ENCODE measurements at places on chromosomes 16 and 17. TPM values are rescaled to one million over a fixed set of nuclear protein-coding genes. Genes with fewer than 3 reads are reported as not detected.

DNA sequence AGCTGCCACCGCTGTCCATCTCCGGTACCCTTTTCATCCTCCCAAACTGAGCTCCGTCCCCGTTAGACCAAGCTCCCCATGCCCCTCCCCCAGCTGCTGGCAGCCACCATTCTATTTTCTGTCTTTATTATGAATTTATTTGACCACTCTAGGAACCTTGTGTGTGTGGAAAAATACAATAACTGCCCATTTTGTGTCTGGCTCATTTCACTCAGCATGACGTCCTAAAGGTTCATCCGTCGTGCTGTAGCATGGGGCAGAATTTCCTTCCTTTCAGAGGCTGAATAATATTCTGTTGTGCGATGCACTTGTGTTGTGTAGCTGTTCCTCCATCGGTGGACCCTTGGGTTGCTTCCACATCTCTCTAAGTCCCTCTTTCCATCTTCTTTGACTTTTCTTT is 263.1 kb downstream of the SEC14L1 start:
- DNase-seq, result no peak

TP53TG3 gene
- total RNA-seq, result not detected

GRCh38 chr16:67150833-67151396 is at the start of gene B3GNT9:
TSS of gene B3GNT9 (minus strand) at chr16:67150998. CDS start at chr16:67150485, 513 bp downstream.
- peak; percentile 86 for DNase-seq

DNA sequence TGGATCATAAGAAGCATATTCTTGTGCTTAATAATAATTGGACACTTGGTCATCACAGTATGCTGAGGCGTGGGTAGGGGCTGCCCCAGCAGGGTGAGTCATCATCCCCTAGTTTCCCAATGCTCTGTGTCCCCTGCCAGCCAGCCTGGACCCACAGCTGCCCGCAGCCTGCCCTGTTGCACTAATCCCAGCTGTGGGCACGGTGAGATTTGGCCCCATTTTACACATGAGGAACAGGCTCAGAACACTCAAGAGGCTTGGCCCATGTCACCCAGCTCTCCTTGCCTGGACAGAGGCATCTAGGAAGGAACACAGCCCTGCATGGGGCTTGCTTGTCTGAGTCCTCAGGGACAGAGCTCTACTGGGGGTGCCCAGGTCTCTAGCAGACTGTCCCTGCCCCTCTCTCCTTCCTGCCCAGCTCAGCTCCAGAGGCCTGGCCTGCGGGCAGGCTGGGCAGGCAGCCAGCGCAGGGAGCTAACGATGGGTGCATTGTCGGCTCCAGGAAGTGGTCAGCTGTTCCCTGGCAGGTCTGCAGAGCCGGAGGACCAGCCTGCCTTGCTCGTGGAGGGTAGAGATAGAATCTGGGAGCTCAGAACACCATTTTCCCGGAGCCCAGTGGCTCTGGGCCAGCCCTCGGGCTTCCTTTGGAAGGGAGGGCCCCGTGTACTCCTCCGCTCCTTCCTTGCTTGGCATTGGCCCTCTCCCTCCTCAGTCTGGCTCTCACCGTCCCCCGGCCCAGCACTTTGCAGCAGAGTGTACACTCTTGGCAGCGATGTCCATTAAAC is 189.4 kb downstream of the RAB11FIP4 start:
- no peak for DNase-seq

GRCh38 chr16:28062847-28063521 is 530 bp downstream of the GSG1L start:
- DNase-seq, result peak; percentile 63

- DNase-seq, result no peak
Observed at GRCh38 chr16:82133798-82134197, 36.2 kb downstream of the MPHOSPH6 start.

GRCh38 chr17:82041144-82041814 is 3.8 kb upstream of the DCXR start:
- no peak for DNase-seq

TEX14 gene
- total RNA-seq, result 0.09 TPM

DNA sequence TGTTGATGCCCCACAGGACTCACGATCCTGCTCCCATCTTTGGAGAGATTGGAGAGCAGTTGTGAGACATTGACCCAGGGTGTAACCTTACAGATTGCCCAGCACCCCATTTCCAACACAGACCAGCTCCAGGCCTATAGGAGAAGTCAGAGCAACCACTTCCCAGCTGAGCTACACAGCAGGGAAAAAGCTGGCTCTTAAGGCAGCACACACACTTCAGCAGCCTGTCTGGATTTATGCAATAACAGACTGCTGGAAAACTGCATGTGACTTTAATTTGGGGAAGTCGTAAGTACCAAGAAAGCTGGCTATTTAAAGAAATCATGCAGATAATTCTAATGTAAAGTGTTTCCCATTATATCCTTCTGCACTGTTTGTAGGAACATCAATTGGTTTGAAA is 30.8 kb downstream of the NOG start:
- DNase-seq, result no peak

KRT23 gene
- total RNA-seq, result 0.60 TPM

GRCh38 chr17:82327757-82328140 is 5.8 kb downstream of the SECTM1 start:
- DNase-seq, result no peak

NPIPB13 gene
- 4.0 TPM for total RNA-seq

MT3 gene
- not detected for total RNA-seq

DNA sequence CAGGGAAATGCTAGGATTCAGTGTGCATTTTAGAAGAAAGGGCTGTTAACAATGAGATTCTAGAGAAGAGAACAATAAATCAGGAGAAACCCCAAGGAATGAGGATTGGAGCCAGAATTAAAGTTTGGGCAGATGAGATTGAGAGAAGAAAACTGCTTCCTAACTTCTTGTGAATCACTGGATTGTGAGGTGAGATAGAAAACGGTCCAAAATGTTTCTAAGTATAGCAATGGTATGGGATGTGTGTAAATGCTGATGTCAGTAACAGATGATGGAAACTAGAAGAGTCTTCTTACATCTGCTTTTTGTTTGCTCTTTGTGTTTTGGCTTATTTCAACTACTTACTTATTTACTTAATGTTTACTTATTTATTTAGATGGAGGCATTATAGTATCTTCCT is 123.0 kb downstream of the KCNJ2 start:
- DNase-seq, result no peak

DNA sequence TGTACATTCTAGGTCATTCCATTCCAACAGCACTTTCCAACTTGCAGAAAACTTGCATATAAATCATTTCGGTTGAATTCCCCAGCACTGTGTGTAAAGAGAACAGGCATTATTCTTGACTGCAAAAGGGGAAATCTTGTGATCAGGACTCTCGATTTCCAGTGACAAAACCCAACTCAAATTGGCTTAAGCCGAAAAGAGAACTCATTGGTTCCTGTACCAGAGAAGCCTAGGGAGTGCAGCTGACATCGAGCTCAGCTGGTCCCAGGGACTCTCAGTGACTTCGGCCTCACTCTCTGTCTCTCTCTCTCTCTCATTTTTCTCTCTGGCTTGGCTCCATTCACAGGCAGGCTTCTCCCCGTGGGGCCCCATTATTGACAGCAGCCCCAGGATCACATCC is 30.7 kb downstream of the CD300LF start:
- DNase-seq, result no peak

DNA sequence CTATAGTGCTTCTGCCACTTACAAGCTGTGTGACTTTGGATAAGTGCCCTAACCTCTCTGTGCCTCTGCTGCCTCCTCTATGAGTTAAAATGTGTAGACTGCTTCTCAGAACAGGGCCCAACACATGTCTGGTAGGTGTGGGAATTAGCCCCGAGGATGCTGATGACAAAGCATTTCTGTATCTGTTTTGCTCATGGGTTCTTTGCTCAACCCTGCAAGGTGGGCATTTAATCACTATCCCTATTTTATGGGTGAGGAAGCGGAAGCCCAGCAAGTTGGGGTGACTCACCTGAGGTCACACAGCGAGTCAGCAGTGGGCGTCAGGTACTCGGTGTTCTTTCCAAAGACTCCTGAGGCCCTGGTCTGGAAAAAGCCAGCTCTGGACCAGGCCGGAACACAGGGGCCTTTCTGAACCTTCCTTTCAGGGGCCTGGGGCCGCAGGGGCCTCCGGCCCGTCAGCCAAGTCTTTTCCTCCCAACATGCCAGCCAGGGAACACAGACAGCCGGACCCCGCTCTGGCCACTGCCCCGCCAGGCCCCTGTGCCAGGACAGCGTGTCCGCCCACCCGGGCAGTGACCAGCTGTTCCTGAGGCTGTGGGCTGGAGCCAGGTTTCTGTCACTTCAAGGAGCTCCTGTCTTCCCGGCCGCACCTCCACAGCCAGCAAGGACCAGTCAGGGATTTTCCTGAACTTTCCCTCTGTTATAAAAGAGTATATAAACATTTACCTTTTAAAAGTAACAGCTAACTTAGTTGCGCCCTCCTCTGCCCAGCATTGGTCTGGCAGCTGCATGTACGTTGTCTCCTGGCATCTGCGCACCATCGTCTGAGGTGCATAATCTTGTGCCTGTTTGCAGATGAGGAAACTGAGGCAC is 62.5 kb downstream of the SREBF1 start:
- no peak for DNase-seq

DNA sequence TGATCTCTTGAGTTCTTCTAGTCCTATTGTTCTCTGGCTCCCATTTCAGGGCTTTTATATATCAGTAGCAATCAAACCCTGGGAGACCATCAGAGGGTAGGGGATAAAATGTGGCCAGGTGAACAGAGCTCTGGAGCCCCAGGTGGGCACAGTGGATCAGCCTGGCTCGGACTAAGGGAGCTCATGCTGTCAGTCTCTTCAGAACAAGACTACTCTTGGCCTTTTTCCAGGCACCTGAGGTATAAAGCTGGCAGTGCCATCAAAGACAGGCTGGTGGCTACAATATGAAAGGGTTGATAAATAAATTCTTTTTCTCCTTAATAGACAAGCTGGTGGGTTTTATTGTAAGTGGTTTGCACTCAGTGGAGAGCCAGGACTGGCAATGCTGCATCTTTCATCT is 160.0 kb upstream of the CCL2 start:
- no peak for DNase-seq

DNA sequence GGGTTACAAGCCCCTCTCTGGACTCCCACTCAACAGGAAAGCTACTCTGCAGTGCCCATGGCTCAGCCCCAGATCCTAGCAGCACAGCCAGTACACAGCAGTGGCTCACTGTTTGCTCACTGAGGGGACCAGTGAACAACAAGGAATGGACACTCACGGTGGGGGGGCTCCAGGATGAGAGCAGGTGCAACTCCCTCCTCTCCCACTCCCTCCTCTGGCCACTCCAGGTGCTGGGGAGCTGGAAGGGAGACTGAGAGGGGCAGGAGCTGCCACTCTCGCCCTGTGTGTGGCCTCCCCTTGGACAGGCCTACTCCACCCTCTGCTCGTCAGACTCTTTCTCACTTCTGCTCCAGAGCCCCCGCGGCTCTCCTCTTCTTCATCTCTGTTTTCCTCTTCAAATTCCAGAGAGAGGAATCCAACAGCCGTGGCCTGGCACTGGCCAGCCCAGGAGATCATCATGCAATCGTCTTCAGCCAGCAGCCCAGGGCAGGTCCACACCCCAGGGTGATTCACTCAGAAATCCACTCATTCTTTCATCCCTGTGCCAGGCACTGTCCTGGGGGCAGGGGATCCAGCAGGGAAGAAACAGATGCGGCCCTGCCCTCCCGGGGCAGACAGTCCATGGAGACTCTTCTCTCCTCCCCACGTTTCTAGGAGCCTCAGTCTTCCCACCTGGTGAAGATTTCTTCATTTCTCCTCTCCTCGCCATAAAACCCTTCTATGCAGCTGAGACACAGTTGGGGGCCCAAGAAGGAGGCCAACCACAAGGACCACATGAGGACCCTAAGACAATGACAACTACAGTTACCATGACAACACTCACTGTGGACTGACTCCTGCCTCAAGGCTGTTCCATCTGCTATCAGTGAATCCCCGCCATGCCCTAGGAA is 30.7 kb downstream of the CFAP20 start:
- no peak for DNase-seq

DNA sequence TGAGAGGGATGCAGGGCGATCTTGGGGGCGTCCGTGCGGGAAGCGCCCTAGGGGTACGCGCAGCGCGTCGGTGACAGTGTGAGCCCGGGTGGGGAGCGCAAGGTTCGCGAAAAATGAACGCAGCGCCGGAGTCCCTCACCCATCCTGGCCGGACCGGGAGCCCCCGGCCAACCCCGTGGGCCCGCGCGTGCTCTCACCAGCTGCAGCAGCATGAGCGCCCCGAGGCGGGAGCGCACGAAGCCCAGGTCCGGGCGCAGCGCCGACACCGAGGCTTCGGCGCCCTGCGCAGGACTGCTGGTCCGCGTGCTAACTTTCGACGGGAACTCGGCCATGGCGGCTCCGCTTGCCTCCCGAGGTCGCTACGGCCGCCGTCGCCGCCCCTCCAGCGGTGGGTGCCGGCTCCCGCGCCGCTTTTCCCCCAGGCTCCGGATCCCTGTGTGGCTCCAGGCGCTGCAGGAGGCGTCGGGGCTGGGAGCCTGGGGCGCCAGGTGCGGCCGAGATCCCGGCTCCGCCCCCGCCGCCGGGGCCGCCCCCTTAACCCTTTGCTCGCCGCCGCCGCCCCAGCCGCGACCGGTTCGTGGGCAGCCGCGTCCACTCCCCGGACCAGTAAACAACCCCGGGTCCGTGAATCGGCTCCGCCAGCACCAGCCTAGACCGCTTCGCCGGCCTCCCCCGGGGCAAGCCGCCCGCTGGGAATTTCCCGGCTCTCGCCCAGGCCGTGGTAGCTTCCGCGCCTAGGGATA is at the start of gene PLLP:
TSS of gene PLLP (minus strand) at position 464 of the 743 bp plus-strand sequence. CDS start at position 332, 132 bp downstream.
- peak; percentile 69 for DNase-seq

ADORA2B gene
- total RNA-seq, result 1.9 TPM

PRRT2 gene
- total RNA-seq, result 71.4 TPM

GRCh38 chr17:73906896-73907870 is 262.9 kb upstream of the SDK2 start:
- no peak for DNase-seq

- no peak for DNase-seq
Observed at GRCh38 chr17:41687828-41688640, 651 bp upstream of the EIF1 start.

DNAJC7 gene
- 92.5 TPM for total RNA-seq

GRCh38 chr17:14307560-14308024 is 6.7 kb downstream of the HS3ST3B1 start:
- DNase-seq, result no peak

ADAD2 gene
- not detected for total RNA-seq

HCRT gene
- not detected for total RNA-seq

DNA sequence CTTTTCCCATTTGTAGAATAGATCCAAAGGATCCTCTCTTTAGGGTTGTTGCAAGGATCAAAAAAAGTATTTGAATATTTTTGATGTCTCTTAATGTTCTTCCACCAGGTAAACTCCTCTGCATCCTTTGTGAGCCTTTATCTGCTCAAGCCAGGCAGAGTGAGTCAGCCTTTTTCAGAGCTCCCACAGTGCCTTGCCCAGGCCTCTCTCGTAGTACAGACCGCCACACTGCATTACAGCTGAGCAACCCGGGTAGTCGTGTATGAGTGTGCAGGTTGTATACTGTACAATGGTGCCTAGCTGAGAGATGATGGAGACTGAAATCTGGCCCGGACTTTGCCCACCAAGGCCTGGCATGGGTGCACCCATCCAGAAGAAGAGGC is 20.9 kb downstream of the RHBDL3 start:
- no peak for DNase-seq

CTRL gene
- 0.40 TPM for total RNA-seq

- no peak for DNase-seq
Observed at GRCh38 chr17:75563063-75563758, 24.4 kb upstream of the MYO15B start.

BAIAP3 gene
- 4.0 TPM for total RNA-seq

GRCh38 chr16:11877374-11877773 is 26.0 kb upstream of the RSL1D1 start:
- no peak for DNase-seq

GRCh38 chr17:31564291-31564690 is 172.8 kb downstream of the RAB11FIP4 start:
- DNase-seq, result no peak

ZSCAN32 gene
- 19.3 TPM for total RNA-seq
